ENCODE measurements at places on chromosomes 3 and 15. TPM values are rescaled to one million over a fixed set of nuclear protein-coding genes. Genes with fewer than 3 reads are reported as not detected.

CSPG4 gene
- total RNA-seq: 328 TPM

SAMMSON gene
- not detected for total RNA-seq

P2RY13 gene
- total RNA-seq: not detected

SLC28A2 gene
- total RNA-seq: not detected

TMEM45A gene
- 160 TPM for total RNA-seq

ITPKA gene
- total RNA-seq: 0.91 TPM

Data from smooth muscle cell of the pulmonary artery (primary cell).